ENCODE measurements at places on chromosomes 12 and 14. TPM values are rescaled to one million over a fixed set of nuclear protein-coding genes. Genes with fewer than 3 reads are reported as not detected.
A peak's percentile ranks its signal among the peaks of the same experiment; 100 is the strongest.

DNA sequence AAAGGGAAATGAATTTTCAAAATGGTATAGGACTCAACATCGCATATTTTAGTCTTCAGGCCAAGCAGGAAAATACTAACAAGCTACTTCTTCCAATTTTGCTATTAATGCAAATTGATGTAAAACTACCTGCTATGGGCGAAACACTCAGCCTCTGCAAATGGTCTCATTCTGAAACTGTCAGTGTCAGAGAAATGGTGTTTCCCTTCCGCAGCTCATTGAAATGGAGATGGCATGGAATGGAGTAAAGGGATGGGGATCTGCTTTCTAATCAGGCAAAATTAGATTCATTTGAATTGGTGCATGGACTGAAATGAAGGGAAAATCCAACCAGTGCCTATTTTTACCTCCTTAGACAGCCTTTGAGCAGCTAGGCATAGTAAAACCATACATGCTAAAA, 80.4 kb upstream of the EEA1 start:
- H3K27ac ChIP-seq = no peak overlapping the region
- H3K4me1 ChIP-seq = no peaks in the 10 kb centered on the region
- H3K36me3 ChIP-seq = no peaks in the 10 kb centered on the region
- no peak overlapping the region for H3K4me3 ChIP-seq

Gene TPH2
- polyA plus RNA-seq = not detected

DNA sequence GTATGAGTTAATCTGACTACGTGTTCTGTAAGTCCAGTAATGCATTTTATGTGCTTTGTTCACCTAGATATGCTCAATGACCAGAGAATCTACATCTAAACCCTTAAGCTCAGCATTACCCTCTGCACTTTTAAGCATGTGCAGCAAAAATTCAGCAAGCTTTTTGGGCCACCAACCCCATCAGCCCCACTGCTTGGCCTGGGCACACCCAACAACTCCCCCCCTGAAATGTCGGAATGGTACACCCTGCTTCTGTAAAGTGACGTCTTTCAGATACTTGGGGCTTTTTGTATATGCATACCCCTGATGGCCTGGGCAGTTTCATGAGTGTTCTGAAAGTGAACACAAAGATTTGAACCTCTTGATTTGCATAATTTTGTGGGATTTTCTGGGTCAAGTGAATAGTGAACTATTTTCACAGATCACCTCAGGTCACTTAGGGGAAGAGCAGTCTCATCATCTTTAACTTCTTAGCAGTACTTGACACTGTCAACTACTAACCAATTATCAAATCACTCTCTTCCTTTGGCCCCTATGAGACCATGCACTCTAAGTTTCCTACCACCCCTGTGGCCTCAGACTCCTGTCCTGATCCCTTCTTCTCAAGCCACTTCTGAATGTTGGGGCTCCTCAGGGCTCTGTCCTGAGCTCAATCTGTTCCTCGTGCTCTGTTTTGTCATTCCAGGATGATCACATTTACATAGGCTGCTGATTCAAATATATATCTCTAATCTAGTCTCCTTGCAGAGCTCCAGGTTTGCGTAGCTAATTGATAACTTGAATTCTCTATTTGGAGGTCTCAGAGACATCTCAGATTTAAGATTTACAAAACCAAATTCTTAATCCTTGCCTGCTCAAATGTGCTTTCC, 36.3 kb upstream of the PPM1A start:
- H3K27ac ChIP-seq = no peak overlapping the region
- no peaks in the 10 kb centered on the region for H3K27me3 ChIP-seq
- H3K4me1 ChIP-seq = no peaks in the 10 kb centered on the region
- no peak for DNase-seq
- H3K4me3 ChIP-seq = no peak overlapping the region
- H3K36me3 ChIP-seq = no peaks in the 10 kb centered on the region

DNA sequence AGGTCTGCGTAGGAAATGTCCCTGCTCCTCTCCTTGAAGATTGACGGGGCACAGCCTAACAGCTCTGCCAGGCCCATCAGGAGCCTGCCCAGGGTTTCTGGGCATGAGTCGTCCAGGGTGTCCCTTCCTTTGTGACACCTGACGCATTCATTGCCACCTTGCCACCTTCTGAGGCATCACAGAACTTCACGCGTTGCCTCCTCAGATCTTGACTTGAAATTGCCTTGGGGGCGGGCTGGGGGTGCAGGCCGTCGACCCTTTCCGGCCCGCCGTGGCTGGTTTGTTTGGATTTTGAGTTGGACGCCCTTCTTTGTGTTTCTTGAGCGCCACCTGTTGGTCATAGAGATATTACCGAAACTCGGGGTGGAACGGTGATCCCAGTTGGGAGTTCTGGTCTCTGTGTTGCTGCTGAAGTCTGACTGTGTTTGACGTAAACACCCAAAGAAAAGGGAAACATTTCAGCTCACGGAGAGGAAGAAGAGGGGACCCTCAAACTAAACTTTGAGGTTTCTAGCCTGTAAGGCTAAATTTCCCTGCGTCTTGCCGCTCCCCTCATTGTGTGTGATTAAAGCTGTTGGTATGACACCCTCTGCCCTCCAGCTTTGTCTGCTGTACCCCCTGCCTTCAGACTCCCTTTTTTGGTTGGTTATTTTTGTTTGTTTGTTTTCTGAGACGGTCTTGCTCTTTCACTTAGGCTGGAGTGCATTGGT, 44.6 kb downstream of the MLXIP start:
- H3K27ac ChIP-seq = no peak overlapping the region
- no peak overlapping the region for H3K4me3 ChIP-seq
- H3K36me3 ChIP-seq = peaks cover 2% of the 10 kb centered on the region

DNA sequence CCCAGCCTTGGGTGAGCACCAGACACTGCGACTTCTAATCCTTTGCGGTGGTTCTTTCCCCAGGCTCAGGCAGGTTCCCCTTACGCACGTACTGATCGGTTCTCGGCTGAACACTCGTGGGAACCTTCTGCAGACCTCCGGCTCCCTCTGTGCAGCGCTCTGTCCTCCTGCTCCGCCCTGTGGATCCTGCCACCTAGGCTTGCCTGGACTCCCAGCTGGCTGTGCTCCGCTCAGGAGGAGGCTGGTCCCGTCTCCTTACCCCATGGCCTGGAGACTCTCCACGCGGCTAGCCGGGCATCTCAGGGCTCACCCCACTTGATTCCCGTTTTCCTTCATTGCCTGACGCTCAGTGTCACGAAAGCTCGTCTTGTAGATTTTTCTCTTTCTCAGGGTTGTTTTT, 34.7 kb downstream of the TNFAIP2 start:
- no peak overlapping the region for H3K4me3 ChIP-seq
- no peak for DNase-seq
- peaks cover 2% of the 10 kb centered on the region for H3K4me1 ChIP-seq
- peaks cover 8% of the 10 kb centered on the region for H3K27me3 ChIP-seq

- no peak for DNase-seq
- H3K4me1 ChIP-seq = no peaks in the 10 kb centered on the region
- H3K4me3 ChIP-seq = peak overlapping the region; percentile 78
These were observed 1.2 kb downstream of the PITPNM2 start for GRCh38 chr12:123149501-123150274.

DNA sequence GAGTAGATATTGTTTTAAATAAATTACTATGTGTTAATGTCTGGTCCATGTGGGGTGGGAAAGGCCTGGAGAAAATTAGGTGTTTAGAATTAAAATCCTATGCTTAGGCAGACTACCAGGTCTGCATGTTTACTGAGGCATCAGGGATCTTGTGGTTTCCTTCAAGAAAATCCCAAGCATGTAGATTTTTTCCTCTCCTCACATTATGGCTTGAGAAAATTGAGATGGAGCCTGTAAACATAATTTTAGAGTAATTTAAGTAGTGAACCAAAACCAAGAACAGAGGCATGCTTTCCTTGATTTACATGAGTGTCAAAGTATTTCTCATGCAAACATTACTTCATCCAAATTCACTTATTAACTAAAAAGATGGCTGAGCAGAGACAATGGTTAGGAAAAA, 823.7 kb downstream of the AACS start:
- no peaks in the 10 kb centered on the region for H3K4me1 ChIP-seq
- no peaks in the 10 kb centered on the region for H3K36me3 ChIP-seq
- H3K4me3 ChIP-seq = no peak overlapping the region
- no peaks in the 10 kb centered on the region for H3K27me3 ChIP-seq
- no peak overlapping the region for H3K27ac ChIP-seq

Gene SIX6
- polyA plus RNA-seq = not detected

Gene JPH4
- polyA plus RNA-seq = not detected

GRCh38 chr14:75402867-75403413, 24.9 kb upstream of the JDP2 start:
- peaks cover 10% of the 10 kb centered on the region for H3K27me3 ChIP-seq
- no peak overlapping the region for H3K4me3 ChIP-seq
- DNase-seq = no peak

Gene RNASE3
- polyA plus RNA-seq = not detected

Gene FOS
- 347 TPM for polyA plus RNA-seq

- H3K4me3 ChIP-seq = no peak overlapping the region
- no peaks in the 10 kb centered on the region for H3K4me1 ChIP-seq
- no peaks in the 10 kb centered on the region for H3K27me3 ChIP-seq
- no peak for DNase-seq
- no peaks in the 10 kb centered on the region for H3K36me3 ChIP-seq
These were observed 46.5 kb downstream of the PTPRB start for GRCh38 chr12:70590549-70591226.

Gene KRT79
- not detected for polyA plus RNA-seq

- H3K36me3 ChIP-seq = no peaks in the 10 kb centered on the region
- H3K4me3 ChIP-seq = no peak overlapping the region
- H3K27ac ChIP-seq = no peak overlapping the region
- H3K27me3 ChIP-seq = no peaks in the 10 kb centered on the region
- DNase-seq = no peak
These were observed 355.3 kb upstream of the SFSWAP start for GRCh38 chr12:131355361-131356245.

Gene CCDC197
- not detected for polyA plus RNA-seq

DNA sequence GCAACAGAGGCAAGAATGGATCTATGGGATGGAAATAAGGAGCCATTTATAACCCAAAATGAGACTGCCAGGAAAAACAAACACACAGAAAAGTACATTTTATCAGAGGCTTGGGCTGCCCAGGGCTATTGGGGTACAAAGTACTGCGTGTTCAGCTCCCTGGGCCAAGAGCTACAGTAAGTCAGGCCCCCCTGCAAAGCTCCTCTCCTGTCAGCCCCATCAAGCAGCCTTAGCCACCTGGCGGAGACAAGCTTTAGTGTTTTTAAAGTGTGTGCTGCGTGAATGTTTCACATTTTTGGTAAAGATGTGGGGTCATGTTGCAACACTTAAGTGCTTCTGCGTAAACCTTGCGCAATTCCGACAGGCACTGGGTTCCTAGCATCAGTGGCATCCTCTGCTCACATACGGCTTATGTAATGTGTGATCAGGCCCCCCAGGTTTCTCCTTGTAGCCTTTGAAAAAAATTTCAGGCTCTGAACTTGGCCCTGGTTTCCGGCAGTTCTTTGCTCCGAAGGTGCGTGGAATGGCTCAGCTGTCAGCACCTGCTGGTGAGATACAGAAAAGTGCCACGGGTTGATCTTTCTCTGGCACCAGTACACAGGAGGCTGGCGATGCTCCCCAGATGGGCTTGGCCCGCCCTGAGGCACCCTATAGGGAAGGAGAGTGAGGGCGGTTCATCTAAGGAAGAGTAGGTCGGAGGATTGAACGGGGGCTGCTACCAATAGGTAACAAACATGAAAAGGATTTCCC, 198.7 kb upstream of the EEA1 start:
- no peak overlapping the region for H3K4me3 ChIP-seq
- no peak overlapping the region for H3K27ac ChIP-seq
- DNase-seq = peak; percentile 97

- no peak overlapping the region for H3K4me3 ChIP-seq
- no peaks in the 10 kb centered on the region for H3K27me3 ChIP-seq
- DNase-seq = no peak
These were observed 1.0 kb upstream of the GPX2 start for GRCh38 chr14:64943556-64943955.

DNA sequence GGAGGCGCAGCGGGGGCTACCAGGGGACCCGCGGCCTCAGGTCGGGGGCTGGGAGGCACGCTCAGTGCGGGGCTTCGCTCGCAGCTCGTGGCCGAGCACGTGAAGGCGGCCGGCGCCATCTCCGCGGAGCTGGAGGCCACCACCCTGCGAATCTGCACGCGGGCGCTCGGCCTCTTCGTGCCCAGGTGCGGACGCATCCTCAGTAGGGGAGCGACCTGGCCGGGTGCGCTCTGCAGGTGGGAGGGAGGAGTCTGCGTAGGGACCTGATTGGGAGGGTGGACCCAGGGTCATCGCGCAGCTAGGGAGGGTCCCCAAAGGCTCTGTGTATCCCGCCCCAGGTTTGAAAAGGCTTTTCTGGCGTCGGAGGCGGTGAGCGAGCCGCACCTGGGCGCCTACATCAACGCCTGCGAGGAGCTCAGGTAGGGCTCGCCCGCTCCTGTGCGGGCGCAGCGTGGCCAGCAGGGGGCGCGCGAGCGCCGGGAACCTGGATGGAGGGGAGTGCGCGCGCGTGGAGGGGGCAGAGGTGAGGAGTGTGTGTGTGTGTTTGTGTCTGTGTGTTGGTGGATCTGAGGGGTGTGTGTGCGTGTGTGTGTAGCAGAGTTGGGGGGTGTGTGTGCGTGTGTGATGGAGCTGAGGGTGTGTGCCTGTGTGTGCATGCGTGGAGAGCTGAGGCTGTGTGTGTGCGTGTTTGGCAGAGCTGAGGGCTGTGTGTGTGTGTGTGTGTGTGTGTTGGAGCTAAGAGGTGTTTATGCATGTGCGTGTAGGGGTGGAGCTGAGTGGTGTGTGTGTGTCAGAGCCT, 10.3 kb downstream of the EXOC3L4 start:
- peaks cover 9% of the 10 kb centered on the region for H3K4me1 ChIP-seq
- H3K27ac ChIP-seq = no peak overlapping the region
- no peaks in the 10 kb centered on the region for H3K36me3 ChIP-seq

- H3K36me3 ChIP-seq = no peaks in the 10 kb centered on the region
- H3K4me3 ChIP-seq = no peak overlapping the region
These were observed 115.8 kb downstream of the DAD1 start for GRCh38 chr14:22472935-22473854.

Gene ADCY4
- 0.43 TPM for polyA plus RNA-seq

- H3K27me3 ChIP-seq = no peaks in the 10 kb centered on the region
- H3K4me3 ChIP-seq = peak overlapping the region; percentile 73
- peak; percentile 22 for DNase-seq
- no peaks in the 10 kb centered on the region for H3K4me1 ChIP-seq
- peak overlapping the region; percentile 45 for H3K27ac ChIP-seq
- no peaks in the 10 kb centered on the region for H3K36me3 ChIP-seq
These were observed 505 bp upstream of the DENND5B start for GRCh38 chr12:31591380-31591901.

GRCh38 chr14:83960832-83961512, 1569.0 kb upstream of the FLRT2 start:
- no peak for DNase-seq
- H3K27ac ChIP-seq = no peak overlapping the region
- H3K4me3 ChIP-seq = no peak overlapping the region
- no peaks in the 10 kb centered on the region for H3K27me3 ChIP-seq

DNA sequence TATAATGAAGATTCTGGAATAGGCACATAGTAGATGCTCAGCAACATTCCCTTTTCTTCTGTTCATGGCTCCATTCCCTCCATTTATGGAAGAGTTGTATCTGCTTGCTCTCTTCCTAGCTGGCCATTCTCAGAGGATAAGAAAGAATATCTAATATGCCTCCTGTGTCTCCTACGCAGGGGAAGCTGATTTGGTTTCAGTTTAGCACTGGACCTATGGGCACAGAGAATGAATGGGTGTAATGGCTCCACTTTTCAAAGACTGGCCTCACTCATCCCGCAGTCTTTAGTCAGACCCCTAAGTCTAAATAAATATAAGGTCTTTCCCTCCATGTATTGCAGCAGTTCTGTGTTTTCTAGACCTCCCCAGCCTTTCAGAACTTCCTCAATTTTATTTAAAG, 2.0 kb downstream of the PKP2 start:
- H3K4me1 ChIP-seq = no peaks in the 10 kb centered on the region
- no peak overlapping the region for H3K4me3 ChIP-seq
- no peak overlapping the region for H3K27ac ChIP-seq

Gene AICDA
- not detected for polyA plus RNA-seq

Gene TMPRSS12
- polyA plus RNA-seq = not detected

Gene TSPAN19
- not detected for polyA plus RNA-seq

Measured in fibroblast of lung (primary cell).